Posterior vena cava (tissue), 2 donors: ENCODE measurements at places on chromosomes 6 and 20. TPM values are rescaled to one million over a fixed set of nuclear protein-coding genes. Genes with fewer than 3 reads are reported as not detected.

DNA sequence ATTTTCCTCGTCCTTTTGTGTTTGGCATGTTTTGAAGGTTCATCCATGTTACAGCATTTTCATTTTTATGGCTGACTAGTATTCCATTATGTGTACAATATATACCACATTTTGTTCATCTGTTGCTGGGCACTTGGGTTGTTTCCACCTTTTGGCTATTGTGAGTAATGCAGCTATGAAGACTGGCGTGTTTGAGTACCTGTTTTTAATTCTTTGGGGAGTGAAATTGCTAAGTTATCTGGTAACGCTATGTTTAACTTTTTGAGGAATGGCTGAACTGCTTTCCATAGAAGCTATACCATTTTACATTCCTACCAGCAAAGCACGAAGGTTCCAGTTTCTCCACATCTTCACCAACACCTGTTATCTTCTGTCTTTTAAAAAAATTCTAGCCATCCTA, 37.0 kb upstream of the MYL9 start:
- no peak for DNase-seq

- no peak for DNase-seq
These were observed 81.9 kb downstream of the ZMYND8 start for GRCh38 chr20:47274401-47275108.

DNA sequence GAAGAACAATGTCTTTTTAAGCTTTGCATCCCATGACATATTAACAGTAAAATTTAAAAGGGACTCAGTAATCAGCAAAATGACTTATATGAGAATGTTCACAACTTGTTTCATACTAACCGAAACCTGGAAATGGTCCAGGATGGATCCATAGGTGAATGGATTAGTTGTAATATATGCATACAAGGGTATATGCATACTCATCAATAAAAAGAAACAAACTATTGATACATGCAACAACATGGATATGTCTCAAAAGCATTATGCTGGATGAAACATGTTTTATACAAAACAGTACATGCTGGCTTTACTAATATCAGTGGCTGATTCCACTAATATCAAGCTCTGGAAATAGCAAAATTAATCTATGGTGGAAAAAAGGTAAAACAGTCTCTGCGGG, 108.5 kb upstream of the HIVEP1 start:
- no peak for DNase-seq

DNA sequence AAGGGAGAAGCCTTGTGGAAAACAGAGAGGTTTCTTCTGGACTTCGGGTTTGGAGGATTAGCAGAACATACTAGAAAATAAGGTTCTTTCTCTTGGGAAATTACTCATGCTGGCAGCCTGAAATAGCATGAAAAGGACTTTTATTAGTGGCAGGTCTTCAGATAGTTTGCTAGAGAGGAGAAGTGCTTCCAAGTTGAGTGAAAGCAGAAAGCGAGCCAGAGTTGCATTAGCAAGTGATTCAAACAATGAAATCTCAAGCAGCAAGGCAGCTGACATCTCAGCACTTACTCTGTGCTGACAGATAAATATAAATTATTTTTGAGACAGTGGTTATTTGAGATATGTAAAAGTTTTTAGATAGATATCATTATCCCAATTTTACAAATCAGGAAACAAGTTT, 91.9 kb downstream of the PLCB4 start:
- DNase-seq: no peak

- DNase-seq: no peak
These were observed 133.3 kb upstream of the SPTLC3 start for GRCh38 chr20:12875510-12875909.

DNA sequence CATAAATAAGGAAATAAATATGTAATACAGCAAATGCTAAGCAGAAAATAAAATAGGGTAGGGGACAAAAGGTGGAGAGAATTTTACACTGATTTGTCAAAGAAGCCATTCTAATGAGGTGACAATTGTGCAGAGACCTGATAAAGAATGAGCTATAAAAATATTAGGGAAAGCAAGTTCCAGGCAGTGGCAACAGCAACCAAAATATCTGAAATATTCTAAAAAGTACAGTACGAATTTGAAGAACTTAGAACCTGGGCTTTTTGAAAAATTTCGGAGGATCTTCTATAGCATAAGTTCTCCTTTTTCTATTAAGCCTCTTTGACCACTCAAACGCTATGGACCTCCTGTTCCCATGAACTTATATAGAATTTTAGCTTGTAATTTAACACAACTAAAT, 98.0 kb upstream of the FAM184A start:
- DNase-seq: no peak

DNA sequence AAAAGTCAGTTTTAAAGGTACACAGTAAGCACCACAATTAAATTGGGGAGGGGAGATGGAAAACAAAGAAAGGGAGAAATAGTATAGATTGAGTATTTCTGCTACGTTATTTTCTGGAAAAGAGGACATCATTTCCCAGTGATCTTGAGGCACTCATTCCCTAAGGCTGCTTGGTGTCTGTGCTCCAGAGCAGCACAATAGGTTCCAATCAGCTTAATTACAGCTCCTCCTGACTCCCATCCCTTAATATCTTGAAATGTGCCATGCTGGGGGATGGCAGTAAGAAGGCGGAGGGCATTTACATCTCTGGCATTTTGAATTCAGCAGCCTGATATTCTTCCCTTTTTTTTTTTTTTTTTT, 39.5 kb upstream of the BEND3 start:
- DNase-seq: no peak

DNA sequence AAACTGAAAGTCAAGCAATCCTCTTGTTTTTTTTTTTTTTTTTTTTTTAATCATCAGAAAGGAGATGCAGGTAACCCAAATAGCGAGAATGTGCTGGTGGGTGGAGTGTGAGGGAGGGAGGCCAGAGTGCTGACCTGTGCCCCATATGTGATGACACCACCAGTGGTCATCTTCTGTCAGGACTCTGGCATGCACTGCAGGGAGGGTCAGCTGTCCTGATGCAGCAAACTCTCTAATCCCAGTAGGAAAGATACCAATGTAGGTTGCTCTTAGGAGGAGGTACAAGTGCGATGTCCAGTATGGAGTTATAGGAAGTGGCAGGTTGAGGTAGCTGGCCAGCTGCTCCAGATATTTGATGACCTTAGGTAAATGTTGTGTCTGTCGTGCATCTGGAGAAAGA, 2.8 kb upstream of the CST4 start:
- DNase-seq: no peak

- no peak for DNase-seq
These were observed 117.4 kb downstream of the MAFB start for GRCh38 chr20:40571639-40572038.

GRCh38 chr20:12715371-12715770, 293.4 kb upstream of the SPTLC3 start:
- DNase-seq: no peak

GRCh38 chr6:166795879-166796278, 160.5 kb downstream of the RNASET2 start:
- no peak for DNase-seq

ORC3 gene
- 16.0 TPM for total RNA-seq

GLP1R gene
- total RNA-seq: not detected

COL10A1 gene
- 0.14 TPM for total RNA-seq

TMEM200A gene
- 24.0 TPM for total RNA-seq

CST9L gene
- not detected for total RNA-seq
